ENCODE measurements at places on chromosomes 3 and 15.
A peak's percentile ranks its signal among the peaks of the same experiment; 100 is the strongest.

DNA sequence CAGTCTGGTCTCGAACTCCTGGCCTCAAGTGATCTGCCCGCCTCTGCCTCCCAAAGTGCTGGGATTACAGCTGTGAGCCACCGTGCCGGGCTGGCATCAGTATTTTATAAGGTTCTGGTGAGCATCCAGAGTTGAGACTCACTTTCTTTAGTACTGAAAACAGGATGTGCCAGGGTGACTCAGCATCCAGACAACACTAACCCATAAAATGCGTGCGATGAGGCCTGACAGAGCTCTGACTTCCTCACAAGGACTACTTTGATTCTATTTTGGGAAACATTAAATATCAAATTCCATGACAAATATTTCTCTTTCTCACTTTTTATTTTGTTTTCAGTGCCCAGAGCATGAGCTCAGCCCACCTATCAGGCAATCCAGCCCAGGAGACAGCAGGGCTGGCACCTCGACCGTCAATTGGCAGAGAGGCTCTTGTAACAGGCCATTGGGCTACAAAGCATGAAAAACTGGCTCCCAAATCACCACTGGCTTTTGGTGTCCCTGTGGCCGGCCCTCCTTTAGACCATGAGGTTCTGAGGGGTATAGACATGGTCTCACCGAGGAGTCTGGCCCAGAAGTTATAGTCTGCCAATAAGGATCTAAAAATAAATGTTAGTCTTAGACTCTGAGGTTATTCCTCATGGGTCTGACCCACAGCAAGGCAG, 75.0 kb downstream of the FEM1B start:
- peak; percentile 69 for DNase-seq

GRCh38 chr3:67640023-67640660, 14.3 kb downstream of the SUCLG2 start:
- no peak for DNase-seq

DNA sequence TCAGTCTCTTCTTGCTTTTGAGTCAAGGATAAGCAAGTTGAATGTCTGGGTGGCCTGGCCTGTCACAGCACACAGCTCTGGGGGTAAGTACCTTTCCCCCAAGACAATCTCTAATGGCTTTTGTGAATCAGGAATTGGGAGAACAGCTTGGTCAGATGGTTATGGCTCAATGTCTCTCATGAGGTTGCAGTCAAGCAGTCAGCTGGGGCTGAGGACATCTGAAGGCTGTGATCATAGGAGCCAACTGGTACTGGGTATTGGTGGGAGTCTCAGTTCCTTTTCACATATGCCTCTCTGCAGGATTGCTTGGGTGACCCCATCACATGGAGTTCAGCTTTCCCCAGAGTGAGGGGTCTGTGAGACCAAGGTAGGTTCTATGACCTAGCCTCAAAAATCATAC, 33.0 kb upstream of the TMEM158 start:
- no peak for DNase-seq

DNA sequence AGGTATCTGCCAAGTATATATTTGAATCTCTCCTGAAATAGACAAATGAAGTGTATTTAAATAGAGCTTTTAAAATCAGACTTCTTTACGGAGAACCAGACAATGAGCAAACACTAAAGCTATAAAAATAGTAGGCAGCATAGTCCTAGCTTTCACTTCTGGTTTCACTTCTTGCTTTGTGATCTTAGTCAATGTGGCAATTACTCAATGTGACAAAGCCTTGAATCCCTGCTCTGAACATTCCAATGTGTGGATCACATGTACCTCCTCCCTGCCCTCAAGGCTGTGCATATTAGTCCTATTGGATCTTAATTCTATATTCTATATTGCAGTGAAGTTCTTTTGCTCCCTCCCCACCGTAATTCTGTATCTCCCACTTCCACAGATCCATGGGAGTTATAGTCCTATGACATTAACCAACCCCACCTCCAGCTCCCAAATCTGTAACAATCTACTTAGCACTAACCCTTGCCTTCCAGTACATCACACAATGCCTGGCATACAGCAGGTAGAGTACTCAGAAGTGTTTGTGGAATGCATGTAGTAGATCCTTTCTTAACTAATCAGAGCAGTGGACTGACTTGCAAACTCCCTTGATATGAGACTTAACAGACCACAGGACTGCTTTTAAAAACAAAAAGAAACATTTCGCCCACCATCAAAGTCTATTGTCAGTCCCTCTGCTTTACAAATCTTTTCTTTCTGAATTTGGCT, 24.3 kb upstream of the CP start:
- DNase-seq = no peak

DNA sequence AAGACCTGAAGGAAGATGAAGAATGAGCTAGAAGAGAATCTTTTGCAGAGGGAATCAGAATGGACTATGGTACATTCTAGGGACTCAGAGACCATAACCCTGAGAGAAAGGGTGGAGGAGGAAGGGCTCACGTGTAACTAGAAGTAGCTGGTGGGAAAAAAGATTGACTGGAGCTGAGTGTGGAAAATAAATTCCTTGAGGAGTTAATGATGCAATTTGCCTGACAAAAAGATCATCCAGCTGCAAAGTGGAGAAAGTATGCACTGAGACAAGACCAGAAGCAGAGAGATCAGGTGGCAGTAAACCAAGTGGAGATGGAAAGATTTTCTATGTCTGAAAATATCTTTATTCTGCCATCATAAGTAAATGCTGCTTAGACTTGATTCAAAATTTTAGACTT, 52.9 kb upstream of the TBL1XR1 start:
- no peak for DNase-seq

- no peak for DNase-seq
These were observed 603.5 kb downstream of the MECOM start for GRCh38 chr3:169060037-169060436.

DNA sequence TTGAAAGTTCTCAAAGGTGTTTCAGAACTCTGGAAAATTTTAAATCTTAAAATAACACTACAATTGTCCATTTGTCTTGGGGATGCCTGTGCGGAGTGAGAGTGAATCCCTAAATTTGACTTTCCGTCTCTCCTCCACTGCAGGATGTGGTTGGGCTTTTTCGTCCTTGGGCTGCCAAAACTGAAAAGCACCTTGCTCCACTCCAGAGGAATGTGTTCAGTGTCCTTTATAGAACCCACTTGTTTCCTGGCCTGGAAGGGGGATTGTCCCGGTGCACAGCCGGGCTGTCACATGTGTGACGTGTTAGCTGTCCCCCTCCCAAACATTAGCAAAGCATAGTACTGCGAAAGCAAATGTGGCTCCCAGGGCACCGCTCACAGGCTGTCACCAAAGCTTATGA, 69.6 kb upstream of the ATP10A start:
- no peak for DNase-seq

DNA sequence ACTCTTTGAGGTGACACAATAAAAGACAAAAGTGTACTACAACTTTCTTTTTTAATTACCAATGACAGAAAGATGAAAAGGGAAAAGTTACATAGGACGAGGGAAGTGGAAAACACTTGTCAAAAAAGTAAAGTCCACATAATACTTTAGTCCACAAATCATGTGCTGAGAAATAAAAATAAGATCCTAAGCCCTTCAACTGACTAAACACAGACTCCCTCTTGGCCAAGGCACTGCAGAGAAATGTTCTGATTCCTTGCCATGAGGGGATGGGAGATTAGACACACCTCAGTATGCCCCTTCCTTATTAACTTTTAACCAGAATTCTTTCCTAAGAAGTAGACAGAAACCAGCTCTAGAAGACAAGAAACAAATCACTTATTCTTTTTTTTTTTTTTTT, 59.5 kb upstream of the TGFBR2 start:
- no peak for DNase-seq

DNA sequence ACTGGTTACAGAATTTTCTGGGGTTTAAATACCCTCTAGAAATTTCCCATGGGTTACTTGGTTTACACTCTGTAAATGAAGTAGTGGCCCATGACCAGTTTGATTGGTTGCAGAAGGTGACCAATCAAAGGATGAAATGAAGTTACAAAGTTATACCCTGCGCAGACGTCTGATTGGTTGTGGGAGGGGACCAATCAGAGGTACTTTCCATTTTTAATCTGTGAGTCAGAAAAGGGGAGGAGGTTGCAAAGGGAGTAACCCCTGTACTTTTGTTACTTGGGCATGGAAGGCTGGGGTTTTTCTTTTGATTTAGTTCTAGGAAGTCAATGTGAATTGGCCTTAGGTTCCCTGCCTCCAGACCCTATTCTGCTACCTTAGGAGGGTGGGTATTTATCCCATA, 18.7 kb upstream of the APH1B start:
- DNase-seq = peak; percentile 25

- DNase-seq = no peak
These were observed 66.4 kb downstream of the SEMA5B start for GRCh38 chr3:122961146-122961545.

DNA sequence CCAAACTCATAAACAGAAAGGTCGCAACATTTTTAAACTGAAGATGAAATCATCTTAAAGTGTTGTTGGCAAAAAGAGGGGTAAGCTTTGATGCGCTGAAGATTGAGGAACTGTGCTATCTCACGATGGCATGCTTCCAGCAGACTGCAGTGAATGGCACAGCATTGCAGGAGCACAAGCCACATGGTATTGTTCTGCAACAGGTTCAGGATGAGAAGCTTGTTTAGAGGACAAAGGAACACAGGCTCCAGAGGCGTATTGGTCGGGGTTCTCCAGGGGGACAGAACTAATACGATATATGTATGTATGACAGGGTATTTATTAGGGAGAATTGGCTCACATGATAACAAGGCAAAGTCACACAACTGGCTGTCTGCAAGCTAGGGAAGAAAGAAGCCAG, 13.8 kb upstream of the PLD1 start:
- peak; percentile 80 for DNase-seq

DNA sequence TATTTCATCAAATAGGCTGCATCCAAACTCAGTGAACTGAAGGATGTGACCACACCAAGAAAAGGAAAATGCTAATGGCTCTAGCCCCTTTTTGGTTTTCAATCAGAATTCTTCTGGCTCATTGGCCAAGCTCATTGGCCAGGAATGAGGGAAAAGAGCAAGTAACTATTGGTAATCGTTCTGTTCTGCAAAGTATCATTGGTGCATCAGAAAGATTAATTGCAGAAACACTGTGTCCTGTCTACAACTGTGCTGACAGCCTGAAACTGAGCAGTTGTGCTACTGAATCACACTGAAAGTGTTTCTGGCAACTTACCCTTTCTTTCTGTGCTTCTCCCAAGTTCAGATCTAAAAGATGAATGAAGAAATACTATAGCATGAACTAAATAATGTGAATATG, 116.4 kb upstream of the ROBO2 start:
- no peak for DNase-seq

DNA sequence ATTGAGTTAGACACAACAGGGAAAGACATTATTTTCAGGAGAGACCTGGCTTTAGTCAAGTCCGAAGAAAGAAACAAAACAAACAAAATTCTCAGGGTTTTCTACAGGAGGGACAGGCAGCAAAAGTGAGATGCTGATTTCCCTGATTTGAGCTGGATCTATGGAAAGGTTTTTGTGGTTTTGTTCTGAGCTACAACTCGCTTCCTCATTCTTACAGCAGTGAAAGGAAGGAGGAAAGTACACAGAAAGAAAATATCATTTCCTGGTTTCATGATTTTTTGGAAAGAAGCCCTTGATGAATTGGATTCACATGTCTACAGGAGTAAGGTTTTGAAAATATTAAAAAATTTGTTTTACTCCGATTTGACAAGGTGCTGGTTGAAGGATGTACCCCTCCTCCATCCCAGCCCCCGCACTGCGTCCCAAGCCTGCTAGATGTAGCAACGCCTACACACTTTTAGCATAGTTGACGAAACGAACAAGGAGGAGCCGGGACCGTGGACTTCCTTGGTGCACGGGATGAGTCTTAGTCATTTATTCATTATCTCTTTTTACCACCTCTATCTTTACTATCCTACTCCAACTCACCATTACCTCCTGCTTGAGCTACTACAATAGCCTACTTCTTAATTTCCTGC, 10.8 kb downstream of the PRICKLE2 start:
- no peak for DNase-seq

DNA sequence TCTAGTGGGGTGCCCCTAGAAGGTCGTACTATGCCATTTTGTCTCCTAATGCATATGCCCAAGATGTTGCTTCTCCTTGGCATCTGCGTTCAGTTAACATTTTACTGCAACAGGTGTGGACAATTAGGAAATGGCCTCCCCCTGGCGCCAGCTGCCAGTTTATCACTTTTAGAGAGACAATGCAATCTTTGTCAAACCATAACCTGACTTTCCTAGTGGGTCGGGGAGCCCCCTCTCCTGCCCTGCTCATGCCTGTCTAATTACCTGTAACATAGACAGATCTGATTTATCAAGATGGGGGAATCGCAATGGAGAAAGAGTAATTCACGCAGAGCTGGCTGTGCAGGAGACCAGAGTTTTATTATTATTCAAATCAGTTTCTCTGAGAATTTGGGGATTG, 353.7 kb upstream of the SGO1 start:
- no peak for DNase-seq

- DNase-seq = peak; percentile 5
These were observed 1108.5 kb upstream of the EPHA6 start for GRCh38 chr3:95705786-95706418.

DNA sequence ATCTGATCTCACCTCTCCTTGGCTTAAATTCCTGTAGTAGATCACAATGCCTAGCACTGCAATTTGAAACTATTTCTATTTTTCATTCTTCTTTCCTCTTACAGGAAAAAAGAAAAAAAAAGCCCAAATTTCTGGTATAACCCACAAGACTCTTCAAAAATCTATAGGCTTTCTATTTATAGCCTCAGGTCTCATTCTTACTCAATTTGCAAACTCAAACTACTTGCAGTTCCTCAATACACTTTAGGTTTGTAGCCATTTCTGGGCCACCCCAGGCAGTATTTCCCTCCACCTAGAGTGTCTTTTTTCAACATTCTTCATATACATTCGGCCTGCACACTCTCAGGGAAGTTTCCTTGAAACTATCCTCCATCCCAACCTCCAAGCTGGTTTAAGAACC, 169.0 kb downstream of the TBC1D5 start:
- no peak for DNase-seq

- no peak for DNase-seq
These were observed 240.1 kb upstream of the ZNF385D start for GRCh38 chr3:21991061-21991460.

DNA sequence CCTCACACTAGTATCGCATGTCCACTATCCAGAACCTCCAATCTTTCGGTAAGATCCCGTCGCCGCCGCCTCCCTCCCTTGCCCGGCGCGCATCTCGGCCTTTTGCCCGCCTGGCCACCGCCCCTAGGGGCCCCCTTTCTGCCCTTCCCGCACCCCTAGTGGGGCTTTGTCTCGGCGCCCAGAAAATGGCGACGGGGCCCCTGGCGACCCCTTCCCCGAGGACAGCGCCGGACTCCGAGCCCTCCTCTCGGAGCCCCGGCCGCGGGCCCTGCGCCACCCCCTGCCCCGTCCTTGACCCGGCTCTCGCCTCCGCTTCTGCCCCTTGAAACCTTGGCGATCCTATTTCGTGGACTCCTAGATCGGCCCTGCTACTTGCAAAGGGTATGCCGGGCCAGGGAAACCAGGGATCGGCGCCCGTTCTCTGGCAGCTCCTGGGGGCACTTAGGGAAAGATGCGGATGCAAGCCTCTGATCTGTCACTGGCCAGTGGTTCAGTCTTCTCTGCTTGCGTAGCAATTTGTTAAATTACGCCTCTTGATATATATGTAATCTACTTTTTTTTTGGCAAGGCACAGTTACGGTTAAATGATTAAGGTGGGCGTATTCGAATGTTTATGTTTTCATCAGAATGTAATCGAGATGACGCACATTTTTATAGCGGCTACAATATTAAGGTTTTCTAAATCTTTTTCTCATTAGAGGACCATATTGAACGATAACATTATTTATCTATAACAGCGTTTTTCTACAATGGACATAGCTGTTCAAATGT, 603 bp downstream of the EIF1B start:
- DNase-seq = peak; percentile 47
